ENCODE measurements at places on chromosomes 5 and 9.

DNA sequence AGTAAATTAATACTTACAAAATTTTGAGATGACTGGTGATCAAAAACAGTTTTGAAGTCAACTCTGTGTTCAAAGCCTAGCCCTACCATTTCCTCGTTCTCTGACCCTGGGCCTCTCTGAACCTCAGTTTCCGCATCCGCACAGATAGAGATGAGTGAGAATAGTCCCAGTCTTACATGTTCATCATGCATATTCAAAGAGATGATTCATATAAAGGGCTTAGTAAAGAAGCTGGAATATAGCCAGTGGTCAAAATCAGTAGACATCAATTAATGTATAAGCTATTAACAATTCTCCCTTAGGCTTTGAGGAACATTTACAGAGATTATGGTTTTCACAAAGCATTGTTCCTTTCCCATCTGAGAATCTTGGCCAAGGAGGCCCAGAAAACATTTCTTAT is 250.6 kb downstream of the SPOCK1 start:
- DNase-seq, result no peak

DNA sequence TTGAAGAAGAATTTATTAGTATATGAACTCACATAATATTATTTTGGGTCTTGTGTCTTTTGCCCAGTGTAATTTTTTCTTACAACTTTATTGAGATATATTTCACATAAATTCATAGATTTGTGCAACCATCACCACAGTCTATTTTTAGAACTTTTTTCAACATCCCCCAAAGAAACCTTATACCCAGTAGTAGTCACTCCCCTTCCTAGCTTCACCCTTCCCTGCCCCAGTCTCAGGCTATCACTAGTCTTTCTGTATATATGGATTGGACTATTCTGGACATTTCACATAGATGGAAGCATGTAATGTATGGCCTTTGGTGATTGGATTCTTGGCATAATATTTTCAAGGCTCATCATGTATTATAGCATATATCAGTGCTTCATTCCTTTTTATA is 67.8 kb downstream of the MAN2A1 start:
- no peak for DNase-seq

GRCh38 chr5:148831590-148832565 is 5.5 kb downstream of the ADRB2 start:
- no peak for DNase-seq

DNA sequence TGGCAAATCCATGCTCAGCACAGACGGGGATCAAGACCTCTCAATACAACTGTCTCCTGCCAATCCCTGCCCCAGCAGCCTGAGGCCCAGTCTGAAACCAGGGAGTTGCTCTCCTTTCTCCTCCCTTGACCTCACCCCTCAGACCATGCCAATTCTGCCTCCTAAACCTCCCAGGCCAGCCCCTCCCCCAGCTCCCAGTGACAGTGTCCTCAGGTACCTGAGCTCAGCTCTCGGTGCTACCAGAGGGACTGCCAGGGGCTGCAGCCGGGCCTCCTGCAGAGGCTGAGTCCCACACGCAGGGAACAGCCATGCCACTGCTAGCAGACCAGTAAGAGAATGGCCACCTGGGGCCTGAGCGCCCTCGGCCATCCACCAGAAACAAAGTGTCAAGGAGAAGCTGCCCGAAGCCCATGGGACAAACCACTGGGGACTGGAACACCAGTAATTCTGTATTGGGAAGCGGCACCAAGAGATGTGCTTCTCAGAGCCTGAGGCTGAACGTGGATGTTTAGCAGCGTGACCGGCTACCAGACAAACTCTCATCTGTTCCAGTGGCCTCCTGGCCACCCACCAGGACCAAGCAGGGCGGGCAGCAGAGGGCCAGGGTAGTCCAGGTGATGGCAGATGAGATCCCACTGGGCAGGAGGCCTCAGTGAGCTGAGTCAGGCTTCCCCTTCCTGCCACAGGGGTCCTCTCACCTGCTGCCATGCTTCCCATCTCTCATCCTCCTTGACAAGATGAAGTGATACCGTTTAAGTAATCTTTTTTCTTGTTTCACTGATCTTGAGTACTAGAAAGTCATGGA is 557 bp upstream of the IL3 start:
- DNase-seq, result no peak

- DNase-seq, result no peak
These were observed 108.9 kb upstream of the POU5F2 start for GRCh38 chr5:93850311-93850710.

GRCh38 chr5:150441813-150442698 is 7.5 kb downstream of the RPS14 start:
- no peak for DNase-seq

GRCh38 chr9:107008011-107008410 is 145.0 kb downstream of the ZNF462 start:
- no peak for DNase-seq

DNA sequence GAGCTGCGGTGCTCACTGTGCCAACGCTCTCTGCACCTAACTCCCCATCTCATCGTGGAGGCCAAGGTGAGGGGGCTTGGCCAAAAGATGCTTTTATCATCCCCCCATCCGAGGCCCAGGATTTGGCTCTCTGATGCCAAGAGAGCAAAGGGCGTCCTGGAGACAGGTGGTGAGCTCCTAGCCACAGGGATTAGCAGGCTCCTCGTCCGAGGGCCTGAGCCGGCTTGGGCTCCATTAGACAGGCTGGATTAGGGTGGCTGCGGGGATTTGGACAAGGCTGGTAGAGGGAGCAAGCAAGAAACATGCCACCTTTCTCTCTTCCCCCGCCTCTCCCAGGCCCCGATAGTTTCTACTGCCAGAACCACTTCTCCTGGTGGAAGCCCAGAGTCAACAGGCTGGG is 1.0 kb upstream of the GRM6 start:
- no peak for DNase-seq

GRCh38 chr5:135828782-135829127 is 5.7 kb upstream of the SLC25A48 start:
- no peak for DNase-seq

GRCh38 chr5:161094411-161094810 is 242.4 kb upstream of the ATP10B start:
- no peak for DNase-seq

DNA sequence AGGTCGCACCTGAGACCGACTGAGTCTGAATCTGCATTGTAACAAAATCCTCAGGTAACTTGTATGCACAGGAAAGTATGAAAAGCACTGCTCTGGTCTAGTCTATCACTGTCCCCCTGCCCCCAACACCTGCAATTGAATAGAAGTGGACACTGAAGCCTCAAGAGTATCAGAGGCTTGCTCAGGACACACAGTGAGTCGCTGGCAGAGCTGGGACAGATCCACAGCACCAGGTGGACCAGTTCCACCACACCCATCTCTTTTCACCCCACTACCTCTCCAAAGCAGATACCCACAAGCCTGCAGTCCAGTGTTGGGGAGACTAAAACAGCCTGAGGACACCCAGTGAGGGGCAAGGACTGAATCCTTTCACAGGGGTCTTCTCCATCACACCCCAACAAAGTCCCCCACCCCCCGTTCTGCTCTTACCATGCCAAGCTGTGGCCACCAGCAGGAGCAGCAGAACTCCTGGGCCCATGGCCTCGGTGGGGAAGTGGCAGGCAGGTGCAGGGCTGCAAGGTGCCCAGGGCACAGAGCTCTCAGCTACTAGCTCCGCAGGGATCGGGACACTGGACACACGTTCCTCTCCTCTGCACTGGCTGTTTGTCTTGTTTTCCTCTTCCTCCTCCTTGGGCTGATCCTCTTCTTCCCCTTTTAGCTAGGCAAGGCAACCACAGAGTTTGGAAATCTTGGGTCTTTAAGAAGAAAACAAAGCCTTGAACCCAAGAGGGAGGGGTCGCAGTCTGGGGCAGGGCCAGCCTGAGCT is at the start of gene CSF1R:
Gene CSF1R (minus strand): TSS at position 605 of the 766 bp plus-strand sequence. CDS start 127 bp downstream, at position 478.
- no peak for DNase-seq

DNA sequence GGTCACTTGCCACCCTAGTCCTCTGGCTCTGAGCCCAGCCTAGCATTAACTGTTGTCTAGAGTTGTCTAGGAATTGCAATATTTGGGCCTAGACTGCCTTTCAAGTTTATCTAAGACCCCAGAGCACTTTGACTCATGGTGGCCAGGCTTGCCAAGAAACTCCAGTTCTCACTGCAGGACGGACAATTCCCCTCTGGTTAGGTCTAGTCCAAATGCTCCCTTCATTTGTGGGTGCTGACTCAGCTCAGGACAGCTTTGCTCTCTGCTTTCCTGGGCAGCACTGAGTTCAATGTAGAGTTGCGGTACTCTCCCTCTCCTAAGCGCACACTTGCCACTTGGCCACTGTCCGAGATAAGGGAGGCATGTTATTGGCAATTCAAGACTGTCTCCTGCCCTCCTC is 619.4 kb downstream of the TLE1 start:
- DNase-seq, result no peak

GRCh38 chr5:134086943-134087305 is 27.6 kb upstream of the TCF7 start:
- no peak for DNase-seq

GRCh38 chr5:133356984-133357421 is 255.3 kb downstream of the FSTL4 start:
- no peak for DNase-seq

GRCh38 chr5:67019065-67019845 is 177.3 kb downstream of the CD180 start:
- no peak for DNase-seq

GRCh38 chr5:105639068-105639467 is 2031.7 kb downstream of the EFNA5 start:
- no peak for DNase-seq

DNA sequence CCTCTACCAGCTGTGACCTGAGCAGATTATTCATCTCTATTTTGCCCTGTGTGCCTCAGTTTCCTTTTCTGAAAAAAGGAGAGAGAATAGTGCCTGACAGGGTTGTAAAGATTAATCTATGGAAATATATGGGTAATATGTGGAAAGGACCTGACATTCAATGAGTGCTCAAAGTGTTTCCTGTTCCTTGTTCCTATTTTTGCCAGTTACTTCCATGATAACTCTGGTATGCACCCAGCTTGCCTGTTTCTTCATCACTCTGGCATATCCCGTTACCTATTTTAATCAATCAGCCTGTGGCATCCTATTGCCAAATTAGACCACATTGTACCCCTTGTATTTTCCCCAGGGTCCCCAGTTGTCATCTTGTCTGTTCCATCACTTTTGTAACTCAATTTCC is 3.6 kb upstream of the ARAP3 start:
- no peak for DNase-seq

GRCh38 chr5:164013077-164013670 is 507.8 kb downstream of the MAT2B start:
- no peak for DNase-seq

- no peak for DNase-seq
These were observed 43.3 kb downstream of the TMC1 start for GRCh38 chr9:72564479-72565281.

DNA sequence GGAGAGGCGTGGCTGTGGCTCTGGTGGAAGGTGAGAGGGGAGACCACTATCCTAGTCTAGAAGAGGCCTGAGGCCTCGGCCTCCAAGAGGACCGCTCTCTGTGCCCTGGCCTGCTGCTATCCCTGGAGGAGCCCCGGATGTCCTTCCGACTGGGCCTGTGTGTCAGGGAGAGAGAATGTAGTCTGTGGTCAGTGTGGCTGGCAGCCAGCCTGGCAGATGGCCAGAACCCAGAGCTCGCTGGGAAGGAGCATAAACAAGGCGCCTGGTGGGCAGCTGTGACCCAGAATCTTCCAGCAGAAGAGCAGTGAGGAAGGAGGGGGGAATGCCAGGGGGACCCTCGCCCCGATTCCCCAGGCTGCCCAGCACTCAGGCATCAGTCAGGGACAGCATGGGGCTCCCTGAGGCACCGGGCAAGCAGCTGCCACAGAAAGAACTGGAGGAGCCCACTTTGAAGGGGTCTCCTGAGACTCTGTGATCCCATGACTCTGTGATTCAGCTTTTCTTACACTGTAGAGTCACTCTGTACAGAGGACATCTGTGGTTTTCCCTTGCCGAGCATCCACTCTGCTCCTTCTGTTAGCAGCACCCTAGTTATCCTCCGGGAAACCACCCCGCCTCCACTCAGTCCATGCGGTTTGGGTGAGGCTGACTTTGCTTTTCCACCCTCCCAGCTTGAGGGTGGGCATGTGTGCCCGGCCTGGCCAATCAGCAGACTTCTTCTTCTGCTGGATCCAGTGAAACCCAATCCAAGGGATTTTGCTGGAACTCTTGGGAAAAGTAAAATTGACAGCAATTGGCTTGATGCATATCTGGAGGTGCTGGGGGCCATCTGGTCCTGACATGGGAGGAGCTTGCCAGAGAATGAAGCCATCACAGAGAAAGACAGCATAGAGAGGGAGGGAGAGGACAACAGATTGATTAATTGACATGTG is 46.2 kb upstream of the PWWP2A start:
- peak; percentile 93 for DNase-seq

DNA sequence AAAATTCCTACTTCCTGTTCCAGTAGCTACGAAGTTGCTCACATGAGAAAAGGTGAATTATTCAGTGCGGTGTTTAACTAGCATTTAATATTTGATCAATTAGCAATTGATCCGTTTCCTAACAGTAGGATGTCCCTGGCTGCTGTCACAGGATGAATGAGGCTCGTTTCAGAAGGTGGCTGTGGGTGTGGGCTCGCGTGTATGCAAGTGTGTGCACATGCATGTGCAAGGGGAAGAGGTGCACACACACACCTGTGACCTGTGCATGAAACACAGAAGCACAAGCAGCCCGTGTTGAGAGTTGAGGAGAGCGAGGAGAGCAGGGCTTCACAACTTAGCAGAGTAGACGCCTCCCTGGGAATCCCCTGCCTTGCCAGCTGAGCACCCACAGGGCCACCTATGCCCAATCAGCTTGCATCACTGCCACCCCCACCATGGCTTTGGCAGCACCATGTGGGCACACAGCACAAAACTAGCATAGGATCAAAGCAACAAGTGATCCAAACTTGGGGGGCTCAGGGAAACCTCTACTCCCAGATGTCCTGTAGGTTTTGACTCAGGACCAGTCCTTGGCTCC is 107.2 kb downstream of the C5orf15 start:
- DNase-seq, result no peak

All from Right ventricle myocardium superior (tissue), 1 donor.